ENCODE measurements at places on chromosomes 7 and 10.

DNA sequence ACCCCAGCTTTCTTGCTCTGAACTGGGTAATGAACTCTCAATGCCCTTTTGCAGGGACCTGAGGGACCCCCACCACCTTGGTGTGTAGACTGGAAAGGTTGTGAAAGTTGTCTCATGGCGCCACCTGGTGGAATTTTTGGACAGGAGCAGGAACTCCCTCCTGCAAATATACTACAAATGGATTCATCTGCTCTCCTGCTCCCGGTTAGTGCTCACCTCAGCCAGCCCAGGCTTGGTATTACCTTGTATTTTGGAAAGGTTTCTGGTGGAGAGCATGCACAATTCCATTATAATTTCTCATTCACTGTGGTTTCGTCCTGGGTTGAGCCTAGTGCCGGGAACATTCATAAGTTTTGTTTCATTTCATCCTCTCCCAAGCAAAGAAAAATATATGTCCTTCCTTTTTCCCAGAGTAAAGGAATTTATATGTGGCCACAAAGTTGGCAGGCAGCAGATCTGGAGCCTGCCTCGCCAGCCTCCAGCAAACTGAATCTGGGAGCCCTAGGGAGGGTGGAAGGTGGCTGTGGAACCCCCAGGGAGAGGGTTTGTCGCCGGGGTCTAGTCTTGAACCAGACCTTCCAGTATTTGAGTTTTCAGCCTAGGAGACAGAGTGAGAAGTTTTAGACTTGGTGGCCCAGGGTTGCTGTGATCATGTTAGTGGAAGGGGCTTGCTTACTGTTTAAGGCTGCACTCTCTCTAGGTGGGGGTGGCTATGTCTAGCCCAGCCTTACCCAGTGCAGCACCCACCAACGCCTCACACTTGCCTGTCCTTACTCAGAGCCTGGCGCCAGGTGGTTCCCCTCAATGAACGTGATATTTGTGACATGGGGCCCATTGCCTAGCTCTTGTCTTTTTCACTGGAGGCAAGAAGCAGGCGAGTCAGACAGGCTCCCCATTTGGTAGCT is 9.5 kb downstream of the FAM241B start:
- DNase-seq, result peak; percentile 55

DNA sequence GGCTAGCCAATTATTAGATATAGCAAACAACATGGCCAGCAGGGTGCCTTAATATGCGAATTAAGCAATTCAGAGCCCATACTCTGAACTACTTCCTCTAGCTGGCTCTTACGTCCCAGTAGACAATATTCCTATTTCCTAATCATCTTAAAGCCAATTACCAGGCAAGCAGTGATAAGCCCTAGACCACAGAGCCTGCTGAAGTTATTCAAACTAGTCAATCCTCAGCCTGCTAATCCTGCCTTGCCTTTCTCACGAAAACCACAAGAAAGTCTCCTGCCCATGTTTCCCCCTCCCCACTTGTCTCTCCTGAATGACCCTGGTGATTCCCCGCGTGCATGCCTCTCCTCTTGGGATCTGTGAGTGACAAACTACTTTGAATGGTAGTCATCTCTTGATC is 86.8 kb upstream of the CACNA2D1 start:
- DNase-seq, result no peak

DNA sequence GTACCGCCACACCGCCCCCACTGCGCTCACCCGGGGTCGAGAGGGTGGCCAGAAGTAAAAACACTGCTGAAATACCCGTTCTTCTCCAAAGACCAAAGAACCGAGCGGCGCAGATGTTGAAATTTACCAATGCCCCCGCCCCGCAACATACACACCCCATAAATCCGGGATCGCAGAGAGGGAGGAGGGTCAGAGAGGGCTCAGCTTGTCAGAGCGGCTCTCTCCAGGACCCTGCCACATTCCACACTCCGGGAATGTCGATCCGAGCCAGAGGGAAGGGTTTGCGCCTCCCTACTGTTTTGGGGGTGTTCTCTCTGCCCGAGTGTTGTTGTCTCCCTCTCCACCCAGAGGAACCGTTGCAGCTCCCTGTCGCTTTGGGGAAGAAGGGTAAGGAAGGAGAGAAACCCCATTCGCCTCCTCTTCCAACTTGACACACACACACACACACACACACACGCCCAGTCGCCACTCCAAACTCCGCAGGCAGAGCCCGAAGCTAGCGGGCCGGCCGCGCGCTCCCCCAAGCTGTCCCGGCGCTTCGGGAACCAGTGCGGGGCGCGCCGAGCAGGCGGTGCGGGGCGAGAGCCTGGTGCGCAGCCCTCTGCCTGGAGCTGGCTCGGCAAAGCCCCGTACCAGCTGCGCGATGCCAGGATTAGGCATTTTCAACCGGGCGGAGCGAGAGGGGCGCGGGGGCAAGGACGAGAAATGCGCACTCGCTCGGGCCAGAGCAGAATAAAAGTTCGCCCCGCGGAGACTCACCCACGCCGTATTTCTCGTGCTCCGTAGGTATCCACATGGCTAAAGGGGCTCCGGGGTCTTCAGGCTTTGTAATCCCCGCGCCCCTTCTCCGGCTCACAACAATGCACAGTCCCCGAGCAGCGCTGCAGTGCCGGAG is 609 bp downstream of the DOCK4 start:
- no peak for DNase-seq

GRCh38 chr7:116912269-116912909 is 40.9 kb upstream of the ST7 start:
- DNase-seq, result no peak

- DNase-seq, result no peak
These were observed 112.0 kb upstream of the FGFR2 start for GRCh38 chr10:121710207-121710606.

DNA sequence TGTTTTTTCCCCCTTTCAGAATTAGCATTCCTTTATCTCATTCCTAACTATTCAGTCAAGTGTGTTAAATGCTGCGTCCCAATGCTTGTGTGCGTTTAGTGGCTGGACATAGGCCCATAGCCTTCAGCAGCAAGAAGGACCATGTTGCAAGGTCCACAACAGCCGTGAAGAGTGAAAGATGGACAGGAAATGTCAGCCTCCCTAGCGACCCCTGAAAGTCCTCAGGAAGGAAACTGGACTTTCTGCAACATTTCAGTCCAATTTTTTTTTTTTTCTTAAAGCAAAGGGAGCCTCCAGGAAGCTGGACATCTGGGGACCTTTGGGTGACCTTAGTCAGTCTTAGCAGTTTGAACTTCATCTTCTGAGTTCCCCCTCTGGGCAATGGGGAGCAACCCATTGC is 550.7 kb upstream of the MGMT start:
- no peak for DNase-seq

DNA sequence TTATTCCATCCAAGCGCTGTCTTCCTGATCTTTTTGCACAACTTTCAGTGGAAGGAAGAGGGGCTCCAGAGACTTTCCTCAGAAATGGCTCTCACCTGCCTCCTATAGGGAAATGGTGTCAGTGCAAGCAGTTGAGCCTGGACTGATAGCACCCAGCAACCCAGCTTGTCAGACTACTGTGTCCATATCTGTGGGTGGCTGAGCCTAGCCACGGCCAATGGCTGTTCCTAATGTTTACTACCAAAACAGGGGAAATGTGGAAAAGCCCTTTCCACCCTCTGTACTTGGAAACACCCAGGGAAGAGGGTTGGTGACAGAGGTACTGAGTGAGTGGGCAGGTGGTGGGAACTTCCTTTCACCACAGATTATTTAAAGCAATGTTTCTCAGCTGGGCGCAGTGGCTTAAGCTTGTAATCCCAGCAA is 4.3 kb upstream of the YKT6 start:
- DNase-seq, result peak; percentile 24

DNA sequence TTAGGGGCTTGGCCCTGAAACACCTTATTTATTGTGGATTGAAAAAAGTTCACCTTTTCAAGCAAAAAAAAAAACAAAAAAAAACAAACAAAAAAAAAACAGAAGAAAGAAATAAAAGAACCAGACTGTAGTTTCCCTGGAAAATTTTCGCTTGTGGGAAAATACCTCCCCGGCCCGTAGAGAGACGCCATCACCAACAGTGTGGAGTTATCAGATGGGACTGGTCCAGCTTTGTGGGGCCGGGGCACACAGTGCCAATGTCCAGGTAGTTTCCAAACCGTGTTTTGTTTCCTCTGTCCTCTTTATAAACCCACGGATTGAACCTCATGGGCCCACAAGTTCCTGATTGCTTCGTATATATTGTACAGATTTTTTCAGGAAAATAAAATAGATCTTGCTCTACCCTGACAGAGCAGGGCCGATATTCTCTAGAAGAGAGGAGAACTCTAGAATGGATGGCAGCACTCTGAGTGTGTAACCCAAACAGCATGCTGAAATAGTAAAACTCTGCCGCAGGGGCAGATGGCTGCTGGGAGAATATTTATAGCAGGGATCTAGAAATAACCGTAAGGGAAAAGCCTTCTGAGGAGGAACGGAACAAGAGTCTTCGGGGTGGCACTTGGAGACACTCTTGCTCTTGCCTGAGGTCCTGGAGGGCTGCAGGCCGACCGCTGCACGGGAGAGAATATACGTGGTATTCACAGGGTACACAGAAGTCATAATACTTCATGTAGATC is 241.0 kb downstream of the FRMD4A start:
- no peak for DNase-seq

DNA sequence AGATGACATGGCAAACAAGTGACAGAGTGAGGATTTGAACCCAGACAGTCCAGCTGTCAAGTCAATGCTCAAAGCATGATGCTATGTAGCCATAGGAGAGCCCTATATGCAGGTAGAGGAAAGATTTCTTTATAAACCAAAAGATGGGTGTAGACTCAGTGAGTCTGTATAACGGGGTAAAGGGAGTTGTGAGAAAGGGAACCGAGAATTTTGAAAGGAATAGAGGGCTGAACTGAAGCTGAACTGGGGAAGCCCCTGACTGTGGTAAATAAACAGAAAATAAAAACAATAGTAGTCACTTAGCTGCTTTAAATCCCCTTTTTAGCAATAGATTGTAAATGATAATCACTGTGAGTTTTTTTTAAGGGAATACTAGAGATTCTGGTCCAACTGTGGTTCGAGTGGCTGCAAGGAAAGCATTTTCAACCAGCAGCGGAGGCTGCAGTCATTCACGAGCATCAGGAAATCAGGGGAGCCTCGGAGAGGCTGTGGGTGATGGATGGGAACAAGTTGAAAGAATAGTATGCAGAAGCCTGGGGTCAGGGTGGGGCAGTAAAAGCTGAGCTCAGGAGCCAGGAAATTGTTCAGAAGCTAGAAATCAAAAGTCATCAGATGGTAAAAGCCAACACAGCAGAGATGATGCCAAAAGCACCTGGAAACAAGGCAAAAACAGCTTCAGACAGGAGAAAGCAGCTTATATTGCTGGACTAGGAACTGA is 393.5 kb downstream of the GFRA1 start:
- no peak for DNase-seq
